H7 (cell line): ENCODE measurements at places on chromosomes 2 and 18.

- no peak for DNase-seq
Observed at GRCh38 chr2:200534572-200534971, 8.6 kb downstream of the SGO2 start.

DNA sequence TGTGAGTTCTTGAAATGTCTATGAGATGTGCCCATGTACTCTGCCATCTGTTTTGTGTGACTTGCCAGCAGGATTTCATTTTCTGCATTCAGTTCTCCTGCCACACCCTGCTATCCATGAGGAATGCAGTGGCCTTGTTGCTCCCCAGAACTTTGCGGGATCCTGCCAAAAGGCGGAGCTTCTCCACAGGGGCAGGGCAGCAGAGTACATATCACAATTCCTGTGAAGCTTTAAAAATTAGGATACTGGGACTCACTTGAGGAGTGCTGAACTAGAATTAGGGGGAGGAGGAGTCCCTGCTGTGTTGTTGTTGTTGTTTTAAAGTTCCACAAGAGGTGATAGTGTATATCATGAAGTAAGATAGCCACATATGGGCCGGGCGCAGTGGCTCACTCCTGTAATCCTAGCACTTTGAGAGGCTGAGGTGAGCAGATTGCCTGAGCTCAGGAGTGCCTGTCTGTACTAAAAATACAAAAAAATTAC is 76.4 kb downstream of the TANC1 start:
- DNase-seq = no peak

DNA sequence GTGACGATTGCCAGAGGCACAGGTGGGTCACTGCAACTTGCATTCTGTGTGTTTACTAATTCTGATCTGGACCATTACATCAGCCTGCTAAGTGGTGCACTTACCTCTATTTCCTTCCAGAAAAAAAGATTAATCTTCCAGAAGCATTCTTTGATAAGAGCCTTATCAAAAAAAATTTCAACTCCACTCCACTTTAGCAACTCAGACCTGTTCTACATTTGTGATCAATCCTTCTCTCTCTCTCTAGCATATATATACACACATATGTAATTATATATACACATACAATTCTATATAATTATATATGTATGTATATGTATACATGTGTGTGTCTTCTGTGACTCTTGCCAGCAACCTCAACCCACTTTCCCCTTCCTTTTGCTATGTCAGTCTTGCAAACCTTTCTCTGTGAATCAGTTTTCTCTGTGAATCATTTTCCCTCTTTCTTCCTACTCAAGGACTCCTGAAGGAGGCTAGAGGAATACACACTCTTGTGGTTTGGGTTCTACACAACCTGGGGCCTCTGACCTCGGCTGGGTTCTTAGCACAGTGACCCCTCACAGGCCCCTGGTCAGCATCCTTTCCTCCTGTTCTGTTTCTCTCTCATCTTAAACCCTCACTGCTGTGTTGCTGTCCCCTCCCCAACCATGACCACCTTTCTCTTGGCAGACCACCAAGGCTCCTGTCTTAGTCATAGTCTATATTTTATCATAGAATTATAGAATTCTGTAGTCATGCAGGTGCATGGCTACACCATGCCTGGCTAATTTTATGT is 130.4 kb upstream of the PELI1 start:
- no peak for DNase-seq

DNA sequence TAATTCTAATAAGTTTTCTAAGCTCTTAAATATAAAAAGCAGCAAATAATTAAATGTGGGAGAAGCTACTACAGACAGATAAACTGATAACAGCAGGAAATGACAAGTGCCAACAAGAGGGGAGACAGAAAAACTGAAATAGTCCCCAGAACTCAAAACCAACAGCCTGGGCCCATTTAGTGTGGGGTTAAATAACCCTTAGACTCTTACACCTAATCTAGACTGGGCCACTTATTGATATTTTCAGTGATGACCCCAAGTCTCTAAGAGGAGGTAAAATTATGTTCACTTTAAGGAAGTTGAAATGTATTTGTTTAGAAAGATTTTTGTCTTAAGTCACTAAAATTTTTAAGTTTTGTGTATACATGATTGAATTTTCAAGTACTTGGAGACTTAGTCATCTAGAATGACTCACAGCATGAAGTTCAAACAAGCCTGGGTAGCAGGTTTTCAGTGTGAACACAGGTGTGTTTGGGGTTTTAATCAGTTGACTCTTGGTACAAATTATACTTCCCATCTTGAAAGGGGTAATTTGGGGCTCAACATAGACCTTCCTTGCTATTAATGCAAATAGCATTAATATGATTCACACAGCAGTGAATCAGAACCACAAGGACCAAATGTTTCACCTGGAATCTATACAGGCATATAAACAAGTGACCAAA is 54.9 kb upstream of the MYO3B start:
- no peak for DNase-seq

DNA sequence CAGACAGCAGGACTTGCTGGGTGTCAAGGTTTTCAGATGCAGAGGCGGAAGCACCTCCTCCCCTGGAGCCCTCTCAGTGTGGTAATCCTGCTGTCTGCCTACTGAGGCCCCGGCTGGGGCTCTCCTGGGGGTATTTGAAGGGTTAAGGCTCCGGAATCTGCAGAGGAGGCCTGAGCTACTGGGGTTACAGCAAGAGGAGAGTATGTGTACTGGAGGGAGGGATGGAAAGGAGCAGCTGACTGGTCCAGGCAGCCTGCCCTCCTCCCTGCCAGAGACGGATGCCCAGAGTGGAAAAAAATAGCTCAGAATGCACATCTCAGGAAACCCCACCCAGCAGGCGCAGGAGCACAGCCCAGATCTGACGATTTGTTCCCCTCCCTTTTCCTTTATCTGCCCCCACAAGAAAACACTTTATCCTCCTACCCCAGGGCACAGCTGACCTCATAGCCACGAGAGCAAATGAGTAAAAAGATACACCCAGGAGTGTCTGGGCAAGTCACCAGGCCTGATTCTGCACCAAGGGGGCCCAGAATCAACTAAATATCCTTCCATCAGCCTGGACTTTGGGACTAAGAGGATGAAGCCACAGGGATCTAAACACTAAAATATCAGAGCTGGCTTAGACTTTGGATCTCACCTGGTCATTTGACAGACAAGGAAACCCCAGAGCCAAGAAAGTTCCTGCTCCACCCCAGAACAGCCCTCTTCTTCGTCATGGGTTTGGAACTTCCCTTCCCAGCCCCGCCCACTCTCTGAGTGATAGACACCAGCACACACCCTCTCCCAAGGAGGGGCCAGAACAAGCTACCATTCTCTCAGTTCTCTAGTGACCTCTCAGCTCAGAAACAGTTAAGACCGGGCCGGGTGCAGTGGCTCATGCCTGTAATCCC is 5.5 kb downstream of the TMBIM1 start:
- peak; percentile 93 for DNase-seq

GRCh38 chr2:241574911-241575623 is 16.5 kb downstream of the BOK start:
- peak; percentile 49 for DNase-seq

DNA sequence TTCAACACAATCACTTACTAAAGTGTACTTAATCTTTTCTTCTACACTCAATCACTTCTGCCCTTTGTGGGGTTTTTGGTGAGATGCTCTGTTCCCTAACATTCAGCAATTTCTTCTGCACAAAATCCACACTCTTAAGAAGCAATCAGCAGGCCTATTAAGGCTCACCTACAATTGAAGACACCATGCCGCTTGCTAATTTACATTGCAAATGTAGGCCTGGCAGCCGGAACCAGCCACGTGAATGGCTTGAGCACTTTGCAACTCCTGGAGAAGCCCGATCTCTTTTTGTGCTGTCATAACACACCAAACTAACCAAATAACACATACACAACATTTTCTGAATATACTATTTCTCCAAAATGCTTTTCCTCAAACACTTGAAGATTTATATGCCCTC is 66.3 kb downstream of the NYAP2 start:
- DNase-seq = peak; percentile 34

GRCh38 chr18:23784832-23785245 is 95.6 kb downstream of the LAMA3 start:
- DNase-seq = no peak

DNA sequence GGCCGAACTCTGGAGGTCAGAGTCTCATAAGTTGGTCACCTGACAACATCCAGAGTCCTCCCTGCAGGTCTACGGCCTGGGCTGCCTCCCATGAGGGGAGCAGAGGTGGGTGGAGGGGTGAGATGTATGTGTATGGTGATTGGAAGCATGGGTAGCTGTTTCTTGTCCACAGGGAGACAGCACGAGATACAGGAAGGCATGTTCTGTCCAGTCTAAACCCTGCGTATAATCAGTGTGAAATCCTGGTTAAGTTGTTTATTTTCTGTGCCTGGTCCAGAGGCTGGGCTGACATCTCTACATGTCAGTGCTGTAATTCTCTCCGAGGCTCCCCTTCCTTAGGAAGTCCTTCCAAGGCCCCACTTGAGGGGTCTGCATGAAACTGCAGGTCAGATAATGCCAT is 8.9 kb downstream of the TOGARAM2 start:
- peak; percentile 15 for DNase-seq

DNA sequence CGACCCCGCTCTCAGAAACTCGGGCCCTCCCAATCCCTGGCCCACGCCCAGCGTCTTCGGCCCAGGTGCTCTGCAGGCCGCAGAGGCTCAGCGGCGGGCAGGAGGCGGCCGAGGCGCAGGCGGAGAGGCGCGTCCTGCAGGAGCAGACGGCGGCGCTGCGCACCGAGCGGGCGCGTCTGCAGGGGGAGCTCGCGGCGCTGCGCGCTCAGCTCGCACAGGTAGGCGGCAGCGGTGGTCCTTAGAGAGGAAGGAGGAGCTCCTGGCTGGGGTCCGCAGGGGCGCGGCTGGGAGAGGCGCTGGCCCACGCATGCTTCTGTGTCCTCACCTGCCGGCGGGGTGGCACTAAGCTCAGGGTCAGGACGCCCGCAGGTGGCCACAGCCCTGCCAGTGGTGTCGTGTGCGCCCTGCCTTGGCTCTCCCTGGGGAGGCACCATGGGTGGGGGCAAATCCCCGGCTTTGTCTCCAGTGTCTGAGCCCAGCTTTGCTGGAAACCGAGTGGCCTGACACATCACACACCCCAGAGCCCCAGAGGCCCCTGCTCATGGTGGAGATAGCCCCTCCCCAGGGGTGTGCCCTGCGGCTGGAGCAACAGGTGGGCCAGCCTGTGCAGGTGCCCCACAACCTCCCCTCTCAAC is 14.9 kb upstream of the SNED1 start:
- peak; percentile 96 for DNase-seq

GRCh38 chr18:48562075-48562474 is 23.2 kb downstream of the CTIF start:
- no peak for DNase-seq

DNA sequence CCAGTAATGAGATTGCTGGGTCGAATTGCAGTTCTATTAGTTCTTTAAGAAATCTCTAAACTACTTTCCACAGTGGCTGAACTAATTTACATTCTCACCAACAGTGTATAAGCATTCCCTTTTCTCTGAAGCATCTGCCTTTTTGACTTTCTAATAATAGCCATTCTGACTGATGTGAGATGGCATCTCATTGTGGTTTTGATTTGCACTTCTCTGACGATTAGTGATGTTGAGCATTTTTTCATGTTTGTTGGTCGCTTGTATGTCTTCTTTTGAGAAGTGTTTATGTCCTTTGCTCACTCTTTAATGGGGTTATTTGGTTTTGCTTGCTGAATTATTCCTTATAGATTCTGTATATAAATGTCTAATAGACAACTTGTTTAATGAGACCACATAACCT is 69.6 kb upstream of the UGP2 start:
- DNase-seq = no peak

- DNase-seq = peak; percentile 71
Observed at GRCh38 chr2:219416235-219416602, 2.0 kb upstream of the DES start.

DNA sequence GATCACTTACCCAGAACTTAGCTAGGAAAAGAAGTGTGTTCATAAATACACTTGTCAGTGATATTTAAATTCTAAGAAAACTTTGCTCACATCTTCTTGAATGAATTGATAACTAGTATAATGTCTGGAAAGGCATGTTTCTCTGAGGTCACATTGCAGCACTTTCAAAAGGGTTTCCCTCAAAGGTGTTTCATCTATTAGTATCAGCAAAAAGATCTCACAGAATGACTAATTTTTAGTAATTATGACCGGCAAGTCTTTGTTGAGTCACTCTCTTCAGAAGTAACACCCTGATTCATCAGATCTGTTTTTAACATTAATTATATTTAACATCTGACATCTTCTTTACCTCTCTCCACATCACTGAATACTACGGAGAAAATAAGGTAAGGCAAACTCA is 222.3 kb downstream of the IKZF2 start:
- no peak for DNase-seq

DNA sequence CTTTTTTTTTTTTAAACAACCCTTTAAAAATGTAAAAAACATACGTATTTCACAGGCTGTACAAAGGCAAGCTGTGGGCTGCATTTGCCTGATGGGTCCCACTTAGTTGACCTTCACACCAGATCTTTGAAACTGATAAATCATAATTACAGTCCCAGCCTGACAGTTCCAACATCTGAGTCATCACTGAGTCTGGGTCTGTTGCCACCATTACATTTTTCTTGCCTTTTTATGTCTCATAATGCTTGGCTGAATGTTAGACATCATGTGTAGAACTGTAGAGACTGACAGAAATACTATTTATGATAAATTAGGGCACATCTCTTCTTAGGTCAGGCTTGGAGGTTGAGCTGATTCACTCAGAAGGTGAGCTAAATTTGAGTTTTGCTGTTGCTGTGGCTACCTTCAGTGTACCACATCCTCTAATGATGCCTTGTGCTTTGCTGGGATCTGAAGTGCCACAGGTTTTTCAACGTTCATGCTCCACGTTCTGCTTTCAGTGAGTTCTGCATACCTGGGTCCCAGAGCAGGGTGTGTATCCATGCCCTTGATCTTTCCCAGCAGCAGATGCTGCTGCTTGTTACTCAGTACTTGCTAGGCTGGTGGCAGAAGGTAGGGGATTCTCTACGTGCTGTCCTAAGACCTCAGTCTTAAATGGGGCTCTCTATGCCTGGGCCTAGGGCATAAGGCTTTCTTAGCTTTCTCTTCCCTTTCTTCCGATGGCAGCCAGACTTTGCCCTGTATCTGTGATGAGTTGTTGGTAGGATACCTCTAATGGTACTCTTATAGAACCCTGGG is 160.6 kb upstream of the SMAD7 start:
- no peak for DNase-seq

- no peak for DNase-seq
Observed at GRCh38 chr2:73859721-73860586, 31.2 kb downstream of the STAMBP start.

DNA sequence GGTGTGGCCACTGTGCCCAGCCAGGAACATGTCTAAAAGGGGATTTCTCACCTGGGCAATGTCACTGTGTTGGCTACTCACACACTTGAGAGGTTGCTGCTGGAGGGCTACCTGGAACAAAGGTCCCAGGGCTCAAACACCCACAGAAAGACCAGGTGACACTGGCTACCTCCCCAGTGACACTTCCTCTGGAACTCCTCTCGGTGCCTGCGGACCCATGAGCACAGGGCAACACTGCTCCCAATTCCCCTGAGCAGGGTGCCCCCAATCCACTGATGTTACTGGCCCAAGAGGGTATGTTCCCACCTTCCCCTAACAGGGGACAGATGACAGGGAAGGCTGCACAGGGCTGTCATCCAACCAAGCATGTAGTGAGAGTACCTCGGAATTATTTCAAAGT is 5.8 kb downstream of the NPPC start:
- peak; percentile 19 for DNase-seq
